ENCODE measurements at places on chromosomes 1 and 21.

DNA sequence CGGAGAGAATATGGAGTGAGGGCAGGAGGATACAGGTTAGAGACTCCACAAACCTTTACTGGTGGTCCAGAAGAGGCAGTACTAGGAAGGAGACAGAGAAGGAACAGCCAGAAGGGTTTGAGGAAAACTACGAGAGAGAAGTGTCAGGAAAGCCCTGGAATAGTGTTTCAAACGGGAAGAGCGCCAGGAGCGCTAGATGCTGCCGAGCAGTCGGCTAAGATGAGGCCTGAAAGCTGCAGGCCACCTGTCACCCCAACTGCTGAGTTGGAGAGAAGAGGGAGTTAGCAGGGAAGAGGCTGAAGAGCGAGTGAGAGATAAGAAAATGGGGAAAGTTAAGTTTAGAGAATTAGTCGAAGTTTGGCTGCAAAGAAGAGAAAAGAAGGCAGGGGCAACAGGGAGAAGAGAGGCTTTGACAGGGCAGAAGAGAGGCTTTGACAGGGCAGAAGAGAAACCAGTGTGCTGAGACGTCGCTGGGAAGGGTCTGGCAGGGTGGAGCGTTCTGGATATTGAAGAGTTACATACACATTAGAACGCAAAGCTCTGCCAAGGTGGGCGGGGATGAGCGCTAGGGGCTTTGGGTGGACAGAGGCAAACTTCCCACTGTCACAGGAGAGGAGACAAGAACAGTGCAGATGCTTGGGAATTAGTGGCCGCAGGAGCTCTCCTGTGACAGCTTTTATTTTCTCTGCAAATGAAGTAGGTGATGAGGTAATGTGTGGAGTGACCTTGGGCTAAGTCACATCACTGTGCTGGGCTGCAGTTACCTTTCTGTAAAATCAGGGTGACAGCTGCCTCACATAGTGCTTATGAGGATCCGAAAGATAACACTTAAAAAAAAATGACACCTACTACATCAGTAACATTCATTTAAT, 31.2 kb downstream of the PCSK9 start:
- no peak for DNase-seq

DNA sequence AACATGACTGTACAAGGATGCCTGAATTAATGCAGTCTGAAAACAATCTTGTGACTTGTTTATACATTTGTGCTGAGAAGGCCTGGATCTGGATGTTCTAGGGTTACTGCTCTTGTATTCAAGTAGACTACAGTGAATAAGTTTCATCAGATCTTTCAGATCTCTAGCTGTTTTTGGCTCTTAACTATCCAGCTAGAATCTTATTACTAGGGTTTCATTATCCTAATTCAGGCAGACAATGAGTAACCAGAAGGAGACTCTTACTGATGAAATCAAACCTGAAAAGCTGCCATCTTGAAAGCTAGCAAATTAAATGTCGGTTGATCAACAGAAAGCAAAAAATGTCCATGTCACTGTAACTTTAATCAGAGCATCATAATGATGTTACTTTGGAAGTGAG, 112.5 kb upstream of the KCNK2 start:
- no peak for DNase-seq

DNA sequence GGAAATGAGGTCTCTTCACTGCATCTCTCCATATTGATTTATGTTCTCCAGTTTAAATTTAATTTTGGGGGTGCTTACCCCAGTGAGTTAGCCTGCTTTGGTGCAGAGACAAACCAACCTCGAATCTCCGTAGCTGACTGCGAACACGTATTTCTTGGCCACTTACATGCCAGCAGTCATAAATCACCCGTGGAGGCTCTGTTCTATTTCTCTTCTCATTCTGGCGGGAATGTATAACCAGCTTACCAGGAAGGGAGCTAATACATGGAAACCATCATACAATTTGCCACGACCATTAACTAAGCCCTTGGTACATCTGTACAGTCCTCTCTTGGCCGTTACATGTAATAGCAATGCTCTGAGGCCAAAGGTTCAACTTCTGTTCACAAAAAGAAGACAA, 148.0 kb downstream of the PLA2G4A start:
- DNase-seq, result no peak

- DNase-seq, result no peak
Measured at GRCh38 chr1:198291036-198291435, 134.2 kb downstream of the NEK7 start.

GRCh38 chr1:33818071-33818470, 45.8 kb upstream of the HMGB4 start:
- DNase-seq, result no peak
